ENCODE measurements at places on chromosomes 12 and 14.
A peak's percentile ranks its signal among the peaks of the same experiment; 100 is the strongest.

- no peak overlapping the region for H3K27ac ChIP-seq
- H3K27me3 ChIP-seq, result no peaks in the 10 kb centered on the region
- H3K4me1 ChIP-seq, result no peaks in the 10 kb centered on the region
- DNase-seq, result no peak
Measured at GRCh38 chr12:124233041-124233796, 61.7 kb upstream of the RFLNA start.

GRCh38 chr14:70036665-70037064, 152.1 kb downstream of the SLC8A3 start:
- no peak overlapping the region for H3K4me3 ChIP-seq
- H3K27me3 ChIP-seq, result peaks cover 18% of the 10 kb centered on the region
- no peak for DNase-seq

GRCh38 chr12:63521706-63522105, 146.6 kb downstream of the DPY19L2 start:
- no peak for DNase-seq
- H3K4me3 ChIP-seq, result no peak overlapping the region
- no peak overlapping the region for H3K27ac ChIP-seq
- no peaks in the 10 kb centered on the region for H3K4me1 ChIP-seq
- H3K36me3 ChIP-seq, result no peaks in the 10 kb centered on the region

DNA sequence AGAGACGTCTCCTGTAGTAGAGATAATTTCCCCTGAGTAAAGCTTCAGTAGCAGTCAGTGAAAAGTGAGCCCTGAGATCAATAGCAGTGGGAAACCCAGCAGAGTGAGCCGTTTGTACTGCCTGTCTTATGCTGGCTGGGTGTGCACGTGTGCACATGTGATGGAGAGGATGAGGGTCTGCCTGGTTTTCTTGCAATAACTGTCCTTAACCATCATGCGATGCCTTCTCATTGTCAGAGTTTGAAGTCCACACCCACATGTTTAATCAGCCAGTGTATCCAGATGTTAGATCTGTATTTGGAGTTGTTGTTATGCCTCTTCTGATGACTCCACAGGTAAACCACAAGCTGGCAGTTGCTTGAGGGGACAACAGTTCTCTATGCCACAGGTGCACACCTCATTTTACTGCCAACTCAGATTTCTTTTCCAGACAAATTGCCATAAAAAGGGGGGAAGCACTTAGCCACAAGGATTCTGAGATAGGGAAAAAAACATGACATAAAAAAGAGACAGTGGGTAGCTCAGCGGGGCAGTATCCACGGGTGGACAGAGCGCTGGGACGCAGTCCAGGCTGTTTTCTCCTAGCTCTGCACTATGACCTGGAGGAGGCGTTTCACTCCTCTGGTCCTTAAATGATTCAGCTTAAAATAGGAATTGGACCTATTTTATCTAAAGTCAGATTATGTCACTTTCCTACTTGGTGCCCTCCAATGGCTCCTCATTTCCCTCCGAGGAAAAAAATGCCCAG, 192.3 kb downstream of the ANO6 start:
- H3K27ac ChIP-seq, result no peak overlapping the region
- no peak for DNase-seq
- H3K36me3 ChIP-seq, result peaks cover 64% of the 10 kb centered on the region
- H3K4me1 ChIP-seq, result no peaks in the 10 kb centered on the region

- no peaks in the 10 kb centered on the region for H3K36me3 ChIP-seq
- no peaks in the 10 kb centered on the region for H3K4me1 ChIP-seq
- H3K27me3 ChIP-seq, result no peaks in the 10 kb centered on the region
Measured at GRCh38 chr12:16763901-16764300, 157.9 kb upstream of the LMO3 start.

GRCh38 chr14:53430870-53431269, 277.7 kb upstream of the DDHD1 start:
- H3K4me3 ChIP-seq, result no peak overlapping the region
- DNase-seq, result no peak
- H3K27ac ChIP-seq, result no peak overlapping the region
- H3K36me3 ChIP-seq, result no peaks in the 10 kb centered on the region
- H3K4me1 ChIP-seq, result no peaks in the 10 kb centered on the region

DNA sequence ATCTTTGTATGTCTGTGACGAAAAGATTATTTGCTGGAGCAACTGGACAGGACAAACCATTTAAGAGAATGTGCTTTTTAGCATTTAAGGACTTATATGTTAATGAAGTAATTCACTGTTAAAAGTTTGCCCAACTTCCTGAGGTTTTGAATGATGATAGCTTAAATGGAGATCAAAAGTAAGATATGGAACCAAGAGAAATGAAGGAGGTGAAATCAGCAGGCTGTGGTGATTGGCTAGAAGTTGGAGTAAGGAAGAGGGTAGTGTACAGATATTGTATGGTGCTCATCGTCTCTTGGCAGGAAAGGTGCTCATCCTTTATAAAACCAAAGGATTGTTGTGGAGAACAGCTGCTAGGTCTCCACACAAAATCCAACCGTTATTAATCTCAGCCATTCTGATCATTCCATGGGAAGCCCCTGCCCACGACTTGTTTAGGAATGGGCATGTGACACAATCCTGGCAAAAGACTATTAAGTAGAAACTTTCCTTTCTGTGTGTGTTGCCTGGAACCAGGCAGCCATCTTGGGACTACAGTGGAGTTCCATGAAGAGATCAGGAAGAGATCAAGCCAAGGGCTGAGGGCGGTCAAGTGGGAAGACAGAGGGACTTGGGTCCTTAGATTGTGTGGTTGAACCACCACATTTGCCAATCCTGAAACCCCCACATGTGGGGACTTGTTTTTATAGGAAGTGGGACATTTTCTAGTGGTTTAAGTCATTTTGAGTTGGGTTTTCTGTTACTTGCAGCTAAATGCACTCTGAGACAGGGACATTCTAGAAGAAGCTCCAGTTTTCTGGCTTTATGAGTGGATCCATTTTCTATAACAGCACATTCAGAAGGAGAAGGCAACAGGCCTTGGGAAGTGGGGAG, 56.8 kb upstream of the CHST11 start:
- no peak for DNase-seq
- H3K36me3 ChIP-seq, result no peaks in the 10 kb centered on the region

GRCh38 chr12:3213768-3214167, 136.6 kb downstream of the TSPAN9 start:
- H3K4me3 ChIP-seq, result no peak overlapping the region
- DNase-seq, result no peak
- peaks cover 9% of the 10 kb centered on the region for H3K4me1 ChIP-seq
- H3K27ac ChIP-seq, result no peak overlapping the region
- peaks cover 9% of the 10 kb centered on the region for H3K27me3 ChIP-seq
- no peaks in the 10 kb centered on the region for H3K36me3 ChIP-seq

- H3K27ac ChIP-seq, result no peak overlapping the region
- H3K4me3 ChIP-seq, result no peak overlapping the region
- no peaks in the 10 kb centered on the region for H3K27me3 ChIP-seq
- H3K36me3 ChIP-seq, result peaks cover 9% of the 10 kb centered on the region
- no peak for DNase-seq
Measured at GRCh38 chr12:1934831-1935230, 16.4 kb upstream of the CACNA2D4 start.

DNA sequence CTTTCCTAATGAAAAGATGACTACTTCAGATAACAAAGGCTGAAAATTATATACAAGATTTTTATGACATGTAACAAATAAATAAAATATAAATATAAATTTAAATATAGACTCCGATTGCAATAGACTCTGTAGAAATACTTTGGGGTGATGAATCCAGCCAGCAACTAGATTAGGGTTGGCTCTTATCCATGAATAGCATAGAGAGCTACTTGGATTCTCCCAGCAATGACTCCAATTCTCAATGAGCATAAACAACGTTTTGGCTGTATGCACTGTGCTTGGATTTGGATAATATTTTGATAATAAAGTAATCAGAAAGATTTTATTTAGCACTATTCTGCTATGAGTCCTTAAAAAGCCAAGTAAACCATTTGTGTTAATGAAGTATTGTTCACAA, 58.0 kb upstream of the LRFN5 start:
- no peak for DNase-seq
- no peak overlapping the region for H3K4me3 ChIP-seq
- H3K4me1 ChIP-seq, result no peaks in the 10 kb centered on the region
- H3K36me3 ChIP-seq, result no peaks in the 10 kb centered on the region
- no peaks in the 10 kb centered on the region for H3K27me3 ChIP-seq

- no peak overlapping the region for H3K4me3 ChIP-seq
- no peaks in the 10 kb centered on the region for H3K4me1 ChIP-seq
- H3K27me3 ChIP-seq, result no peaks in the 10 kb centered on the region
Measured at GRCh38 chr14:38873941-38874612, 229.0 kb downstream of the SEC23A start.

DNA sequence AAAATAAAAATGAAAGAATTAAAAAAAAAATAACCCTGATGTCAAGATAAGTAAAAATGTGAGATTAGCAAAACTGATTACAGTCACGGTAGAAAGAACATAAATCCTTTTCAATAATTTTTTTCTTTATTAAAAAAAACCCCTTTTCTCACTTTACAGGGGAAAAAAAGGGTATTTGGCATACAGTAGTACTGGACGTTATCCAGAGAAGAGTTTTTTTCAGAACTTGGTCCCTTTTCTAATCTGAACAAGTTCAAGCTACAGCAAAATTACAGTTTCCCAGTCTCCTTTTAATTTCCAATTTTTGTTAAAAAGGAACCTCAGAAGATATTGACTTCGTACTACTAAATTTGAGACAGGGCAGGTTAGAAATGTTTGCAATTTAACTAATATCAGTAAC, 134.7 kb upstream of the DCN start:
- no peaks in the 10 kb centered on the region for H3K36me3 ChIP-seq
- H3K4me3 ChIP-seq, result no peak overlapping the region
- no peak overlapping the region for H3K27ac ChIP-seq
- H3K27me3 ChIP-seq, result peaks cover 4% of the 10 kb centered on the region
- no peaks in the 10 kb centered on the region for H3K4me1 ChIP-seq
- no peak for DNase-seq

GRCh38 chr12:113479216-113479589, 7.5 kb upstream of the LHX5 start:
- H3K4me3 ChIP-seq, result no peak overlapping the region
- peaks cover 11% of the 10 kb centered on the region for H3K4me1 ChIP-seq
- peaks cover 77% of the 10 kb centered on the region for H3K27me3 ChIP-seq
- no peaks in the 10 kb centered on the region for H3K36me3 ChIP-seq
- DNase-seq, result no peak

GRCh38 chr14:95652690-95653089, 33.5 kb upstream of the TCL1B start:
- no peak for DNase-seq
- H3K4me3 ChIP-seq, result peak overlapping the region; percentile 52
- peaks cover 3% of the 10 kb centered on the region for H3K36me3 ChIP-seq
- peaks cover 8% of the 10 kb centered on the region for H3K27me3 ChIP-seq
- H3K27ac ChIP-seq, result peak overlapping the region; percentile 84

GRCh38 chr14:95562892-95563685, 28.2 kb downstream of the GLRX5 start:
- no peak for DNase-seq
- H3K4me3 ChIP-seq, result no peak overlapping the region
- H3K27ac ChIP-seq, result no peak overlapping the region
- H3K36me3 ChIP-seq, result no peaks in the 10 kb centered on the region

- peak overlapping the region; percentile 70 for H3K27ac ChIP-seq
- H3K4me3 ChIP-seq, result peak overlapping the region; percentile 32
- no peaks in the 10 kb centered on the region for H3K27me3 ChIP-seq
- H3K4me1 ChIP-seq, result peaks cover 24% of the 10 kb centered on the region
- DNase-seq, result no peak
Measured at GRCh38 chr12:93847517-93848474, 170.6 kb downstream of the CRADD start.

GRCh38 chr14:84312551-84312950, 1217.4 kb upstream of the FLRT2 start:
- H3K36me3 ChIP-seq, result no peaks in the 10 kb centered on the region
- H3K27me3 ChIP-seq, result no peaks in the 10 kb centered on the region
- no peak for DNase-seq
- no peak overlapping the region for H3K27ac ChIP-seq
- no peaks in the 10 kb centered on the region for H3K4me1 ChIP-seq
- no peak overlapping the region for H3K4me3 ChIP-seq

DNA sequence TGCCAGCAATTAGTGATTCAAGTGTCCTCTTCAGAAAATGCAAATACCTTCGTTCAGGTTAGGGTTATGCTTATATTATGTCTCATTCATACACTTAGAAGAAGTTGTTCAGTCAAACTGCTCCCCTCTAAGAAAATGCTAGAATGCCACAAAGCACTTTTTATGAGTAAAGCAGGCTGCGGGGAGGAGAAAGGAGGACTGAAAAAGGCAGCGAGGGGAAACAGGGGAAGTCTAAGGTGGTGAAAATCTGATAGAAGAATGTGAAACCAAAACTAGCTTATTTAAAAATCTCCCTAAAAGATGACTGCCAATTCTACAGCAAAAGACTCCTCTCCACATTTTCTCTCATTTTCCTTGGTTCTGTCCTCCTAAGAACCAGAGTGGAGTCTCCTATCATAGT, 70.1 kb downstream of the PRKD1 start:
- H3K27me3 ChIP-seq, result no peaks in the 10 kb centered on the region
- peak overlapping the region; percentile 98 for H3K27ac ChIP-seq

DNA sequence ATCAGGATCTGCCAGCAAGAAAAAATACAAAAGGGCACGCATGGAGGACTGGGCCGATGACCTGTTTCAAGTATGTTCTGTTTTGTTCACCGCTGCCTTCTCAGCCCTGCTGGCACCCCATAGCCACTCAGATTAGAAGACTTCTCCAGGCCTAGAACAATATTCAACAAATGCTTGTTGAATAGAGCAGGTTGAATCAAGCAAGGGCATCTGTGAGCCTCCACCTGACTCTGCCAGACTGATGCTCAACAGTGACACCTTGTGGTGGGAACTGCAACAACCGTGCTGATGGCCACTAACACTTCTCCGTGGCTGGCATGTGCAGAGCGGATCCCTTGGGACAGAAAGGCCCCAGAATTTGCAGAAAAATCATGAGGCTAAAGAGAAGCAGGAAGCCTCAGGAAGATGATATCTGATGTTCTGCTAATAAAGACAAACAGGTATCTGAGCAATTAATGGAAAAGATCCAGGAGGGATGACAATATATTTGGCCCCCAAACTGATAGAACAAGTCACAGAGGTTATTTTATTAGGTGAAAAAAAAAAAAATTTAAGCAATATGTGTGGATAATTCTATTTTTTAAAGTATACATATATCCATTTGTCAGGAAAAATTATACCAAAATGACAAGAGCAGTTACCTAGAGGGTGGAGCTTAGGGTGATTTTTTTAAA, 114.3 kb downstream of the KSR2 start:
- no peaks in the 10 kb centered on the region for H3K4me1 ChIP-seq
- H3K27ac ChIP-seq, result no peak overlapping the region
- peaks cover 3% of the 10 kb centered on the region for H3K27me3 ChIP-seq
- H3K36me3 ChIP-seq, result no peaks in the 10 kb centered on the region
- no peak for DNase-seq

- peaks cover 5% of the 10 kb centered on the region for H3K27me3 ChIP-seq
- no peaks in the 10 kb centered on the region for H3K36me3 ChIP-seq
- H3K4me3 ChIP-seq, result no peak overlapping the region
- H3K4me1 ChIP-seq, result peaks cover 2% of the 10 kb centered on the region
- no peak for DNase-seq
- no peak overlapping the region for H3K27ac ChIP-seq
Measured at GRCh38 chr12:62732861-62733427, 202.0 kb downstream of the PPM1H start.

GRCh38 chr14:30389134-30389876, 169.7 kb upstream of the G2E3 start:
- H3K27me3 ChIP-seq, result no peaks in the 10 kb centered on the region
- no peaks in the 10 kb centered on the region for H3K36me3 ChIP-seq

Measured in activated B cell treated with CpG ODN at 0.5 μM for 24 hours (primary cell).